ENCODE measurements at places on chromosomes 13 and 19.

GRCh38 chr13:22883262-22883840, 297.4 kb upstream of the SGCG start:
- DNase-seq: no peak

DNA sequence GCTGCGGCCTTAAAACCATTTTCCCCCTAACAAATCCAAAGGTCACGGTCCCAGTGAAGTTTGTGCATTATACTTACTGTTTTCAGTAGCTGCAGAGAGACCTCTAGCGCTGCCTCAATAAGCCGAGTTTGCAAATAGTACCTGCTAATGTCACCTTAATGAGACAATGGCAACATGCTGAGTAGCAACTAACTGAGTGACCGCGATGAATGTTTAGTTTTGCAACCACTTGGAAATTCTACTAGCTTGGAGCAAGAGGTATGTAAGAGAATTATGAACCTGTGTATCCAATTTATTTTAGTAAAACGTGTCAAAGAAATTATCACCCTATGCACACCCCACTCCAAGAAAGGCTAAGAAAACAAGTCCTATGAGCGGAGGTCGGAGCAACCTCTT, 1.2 kb downstream of the KPNA3 start:
- peak; percentile 28 for DNase-seq

- DNase-seq: no peak
Measured at GRCh38 chr19:6691342-6691741, 21.4 kb upstream of the TNFSF14 start.

DNA sequence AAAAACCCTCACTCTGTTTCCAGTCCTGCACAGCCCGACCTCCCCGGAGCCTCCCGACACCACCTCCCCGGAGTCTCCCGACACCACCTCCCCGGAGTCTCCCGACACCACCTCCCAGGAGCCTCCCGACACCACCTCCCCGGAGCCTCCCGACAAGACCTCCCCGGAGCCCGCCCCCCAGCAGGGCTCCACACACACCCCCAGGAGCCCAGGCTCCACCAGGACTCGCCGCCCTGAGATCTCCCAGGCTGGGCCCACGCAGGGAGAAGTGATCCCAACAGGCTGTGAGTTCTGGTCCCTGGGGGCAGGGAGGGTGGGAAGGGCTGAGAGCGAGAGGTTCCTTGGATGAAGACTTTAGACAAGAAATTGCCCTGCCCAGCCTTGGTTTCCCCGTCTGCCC, 5.4 kb downstream of the MADCAM1 start:
- no peak for DNase-seq

- DNase-seq: no peak
Measured at GRCh38 chr13:106373989-106374572, 161.4 kb downstream of the EFNB2 start.

- no peak for DNase-seq
Measured at GRCh38 chr13:85420136-85420535, 379.1 kb downstream of the SLITRK6 start.

GRCh38 chr19:39941615-39942365, 7.4 kb upstream of the FCGBP start:
- DNase-seq: no peak

DNA sequence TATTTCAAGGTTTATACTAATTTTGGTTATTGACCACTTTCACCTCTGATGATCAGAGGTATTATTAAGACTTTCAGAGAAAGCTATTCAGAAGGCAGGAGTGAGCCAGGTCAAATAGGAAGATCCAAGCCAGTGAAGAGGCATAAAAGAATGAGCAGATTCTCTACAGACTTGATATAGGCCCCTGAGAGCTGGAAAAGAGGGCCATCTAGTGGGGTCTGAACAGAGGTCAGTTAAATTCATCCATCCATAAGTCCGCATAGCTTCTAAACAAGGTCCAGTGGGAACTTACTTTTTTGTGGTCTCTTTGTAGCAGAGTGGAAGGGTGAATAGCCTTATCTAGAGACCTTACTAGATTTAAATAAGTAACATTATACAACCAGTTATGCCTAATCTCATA, 126.6 kb upstream of the UFM1 start:
- DNase-seq: no peak

DNA sequence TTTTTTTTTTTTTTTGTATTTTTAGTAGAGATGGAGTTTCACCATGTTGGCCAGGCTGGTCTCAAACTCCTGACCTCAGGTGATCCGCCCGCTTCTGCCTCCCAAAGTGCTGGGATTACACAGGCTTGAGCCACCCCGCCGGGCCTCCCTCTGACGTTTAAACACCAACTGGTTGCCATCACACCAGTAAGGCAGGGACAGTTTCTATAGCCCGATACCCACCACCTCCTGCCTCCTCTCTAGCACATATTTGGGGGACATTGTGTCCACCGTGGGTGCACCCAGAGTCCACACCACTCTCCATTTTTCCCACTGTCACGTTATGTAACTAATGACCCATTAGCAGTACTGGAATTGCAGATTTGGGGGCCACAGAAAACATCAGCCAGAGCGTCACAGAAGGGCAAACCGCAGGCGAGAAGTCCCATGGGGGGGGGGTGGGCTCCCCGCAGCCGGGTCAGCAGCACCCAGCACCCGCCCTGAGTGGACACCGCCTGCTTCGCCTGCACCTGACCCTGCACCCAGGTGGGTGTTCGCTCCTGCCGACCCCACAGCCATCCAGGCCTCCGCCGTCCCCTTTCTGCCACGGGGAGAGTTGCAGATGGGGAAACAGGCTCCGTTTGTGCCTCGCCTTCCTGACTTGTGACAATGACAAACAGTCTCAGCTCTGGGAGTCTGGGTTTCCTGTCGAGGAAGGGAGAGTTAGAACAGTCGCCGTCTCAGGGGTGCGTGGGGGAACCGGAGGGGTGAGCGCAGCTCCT, 3.6 kb downstream of the ONECUT3 start:
- no peak for DNase-seq

- DNase-seq: no peak
Measured at GRCh38 chr13:97944396-97945029, 9.0 kb upstream of the IPO5 start.

Measured in NCI-H1417 treated with DMSO at 0.1 percent for 48 hours (cell line).